Uterus (tissue), 4 donors: ENCODE measurements at places on chromosomes 3 and 15. TPM values are rescaled to one million over a fixed set of nuclear protein-coding genes. Genes with fewer than 3 reads are reported as not detected.

DNA sequence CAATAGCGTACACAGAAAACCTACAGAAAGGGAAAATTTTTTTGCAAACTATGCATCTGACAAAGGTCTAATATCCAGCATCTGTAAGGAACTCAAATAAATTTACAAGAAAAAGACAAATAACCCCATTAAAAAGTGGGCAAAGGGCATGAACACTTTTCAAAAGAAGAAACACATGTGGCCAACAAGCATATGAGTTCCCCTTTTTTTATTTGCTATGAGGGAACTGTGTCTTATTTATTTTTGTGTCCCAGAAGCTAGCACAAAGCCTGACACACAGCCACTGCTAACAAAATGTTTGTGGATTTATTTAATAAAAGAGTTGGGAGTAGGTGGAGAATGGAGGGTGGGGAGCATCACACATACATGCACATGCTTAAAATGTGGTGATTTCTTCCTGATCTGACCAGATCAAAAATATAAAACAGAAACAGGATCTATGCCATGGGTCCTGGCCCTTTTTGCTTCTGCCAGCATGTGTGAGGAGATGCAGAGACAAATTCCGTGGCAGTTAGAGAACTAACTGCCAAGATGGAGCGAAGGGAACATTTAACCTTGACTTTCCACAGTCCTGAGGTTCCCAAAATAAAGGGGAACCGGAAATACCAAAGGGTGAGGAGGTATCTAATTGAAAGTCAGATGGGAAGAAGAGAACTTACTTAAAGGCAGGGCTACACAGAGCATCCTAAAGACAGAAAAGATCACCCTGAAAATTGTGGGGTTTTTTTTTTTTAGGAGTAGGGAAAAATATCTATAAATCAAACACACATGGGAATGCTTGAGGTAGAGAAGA, at the start of gene TMEM202:
TMEM202 (plus strand) TSS at position 510 of the 793 bp plus-strand sequence; CDS start at position 532, 22 bp downstream.
- no peak within 1 kb of the TSS for H3K27ac ChIP-seq
- H3K4me1 ChIP-seq = no peaks in the 10 kb centered on the region
- no peak within 1 kb of the TSS for H3K4me3 ChIP-seq
- no peak for DNase-seq

Gene CNTN6
- total RNA-seq = 0.21 TPM

GRCh38 chr15:51782357-51782896, 31.0 kb downstream of the TMOD2 start:
- no peak overlapping the region for H3K4me3 ChIP-seq
- H3K27me3 ChIP-seq = no peaks in the 10 kb centered on the region
- no peak overlapping the region for H3K27ac ChIP-seq

GRCh38 chr15:68371160-68371559, 60.8 kb downstream of the ITGA11 start:
- H3K27me3 ChIP-seq = no peaks in the 10 kb centered on the region
- no peaks in the 10 kb centered on the region for H3K36me3 ChIP-seq
- H3K4me3 ChIP-seq = no peak overlapping the region
- H3K27ac ChIP-seq = peak overlapping the region; percentile 39

Gene ROPN1
- not detected for total RNA-seq

DNA sequence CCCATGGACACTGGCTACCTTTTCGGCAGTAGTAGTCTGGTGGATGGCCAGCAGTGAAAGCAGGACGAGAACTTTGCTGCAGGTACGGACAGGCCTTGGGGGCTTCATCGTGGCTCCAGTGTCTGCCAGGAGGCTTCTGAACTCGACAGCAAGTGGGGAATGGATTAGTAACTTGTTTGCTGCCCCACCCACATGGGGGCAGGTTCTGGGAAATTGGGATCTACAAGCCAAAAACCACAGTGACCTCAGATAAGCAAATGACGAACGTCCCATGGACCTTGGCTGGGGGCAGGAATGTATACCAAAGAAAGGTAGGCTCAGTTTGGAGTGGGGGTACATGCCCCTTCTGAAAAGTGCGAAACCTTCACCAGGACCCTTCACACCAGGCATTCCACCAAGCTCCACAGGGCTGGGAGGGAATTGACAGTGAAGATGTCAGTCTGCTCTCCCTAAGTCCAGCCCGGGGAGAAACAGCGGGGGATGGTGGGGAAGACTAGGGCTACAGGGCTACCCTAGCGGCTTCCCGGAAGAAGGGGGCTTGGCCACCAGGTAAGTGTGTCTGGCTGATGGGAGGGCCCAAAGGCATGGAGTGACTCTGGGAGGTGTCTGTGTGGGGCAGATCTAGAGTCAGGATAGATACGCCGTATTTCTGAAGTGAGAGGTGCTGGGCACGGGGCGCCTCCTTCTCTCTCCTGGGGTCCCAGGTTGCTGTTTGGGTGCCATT, at the start of gene ITIH4:
ITIH4 (minus strand) TSS at position 138 of the 724 bp plus-strand sequence; CDS start at position 108, 30 bp downstream.
- H3K27ac ChIP-seq = peak within 1 kb of the TSS; percentile 18
- H3K27me3 ChIP-seq = no peaks in the 10 kb centered on the region
- H3K4me1 ChIP-seq = no peaks in the 10 kb centered on the region
- no peak for DNase-seq

DNA sequence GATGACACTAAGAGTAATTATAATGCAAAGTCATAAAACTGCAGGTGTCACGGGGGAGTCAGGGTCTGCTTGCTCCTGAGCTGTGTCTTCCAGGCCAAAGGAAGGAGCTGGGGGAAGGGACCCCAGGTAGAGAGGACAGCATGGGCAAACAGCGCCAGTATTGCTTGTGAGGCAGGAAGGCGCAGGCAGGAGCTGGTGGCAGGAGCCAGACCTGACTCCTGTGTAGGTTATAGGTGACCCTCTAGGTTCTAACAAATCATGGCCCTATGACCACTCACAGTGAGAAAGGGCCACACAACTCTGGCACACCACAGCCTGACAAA, 1.9 kb downstream of the CISH start:
- no peak overlapping the region for H3K4me3 ChIP-seq
- no peak overlapping the region for H3K27ac ChIP-seq
- H3K27me3 ChIP-seq = no peaks in the 10 kb centered on the region
- H3K4me1 ChIP-seq = peaks cover 2% of the 10 kb centered on the region
- H3K36me3 ChIP-seq = no peaks in the 10 kb centered on the region

GRCh38 chr3:170056710-170057454, 19.1 kb downstream of the GPR160 start:
- H3K27ac ChIP-seq = no peak overlapping the region
- no peaks in the 10 kb centered on the region for H3K4me1 ChIP-seq
- H3K36me3 ChIP-seq = no peaks in the 10 kb centered on the region
- DNase-seq = no peak

DNA sequence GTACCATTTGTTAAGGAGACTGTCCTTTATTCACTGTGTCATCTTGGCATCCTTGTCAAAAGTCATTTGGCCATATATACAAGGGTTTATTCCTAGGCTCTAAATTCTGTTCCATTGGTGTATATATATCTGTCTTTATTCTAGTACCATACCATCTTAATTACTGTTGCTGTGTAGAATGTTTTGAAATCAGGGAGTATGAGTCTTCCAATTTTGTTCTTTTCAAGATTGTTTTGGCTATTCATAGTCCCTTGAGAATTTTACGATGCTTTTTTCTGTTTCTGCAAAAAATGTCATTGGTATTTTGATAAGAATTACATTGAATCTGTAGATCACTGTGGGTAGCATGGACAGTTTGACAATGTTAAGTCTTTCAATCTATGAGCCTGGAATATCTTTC, 28.7 kb downstream of the PFN2 start:
- no peak for DNase-seq
- H3K36me3 ChIP-seq = no peaks in the 10 kb centered on the region
- no peaks in the 10 kb centered on the region for H3K27me3 ChIP-seq
- H3K27ac ChIP-seq = no peak overlapping the region
- no peaks in the 10 kb centered on the region for H3K4me1 ChIP-seq

DNA sequence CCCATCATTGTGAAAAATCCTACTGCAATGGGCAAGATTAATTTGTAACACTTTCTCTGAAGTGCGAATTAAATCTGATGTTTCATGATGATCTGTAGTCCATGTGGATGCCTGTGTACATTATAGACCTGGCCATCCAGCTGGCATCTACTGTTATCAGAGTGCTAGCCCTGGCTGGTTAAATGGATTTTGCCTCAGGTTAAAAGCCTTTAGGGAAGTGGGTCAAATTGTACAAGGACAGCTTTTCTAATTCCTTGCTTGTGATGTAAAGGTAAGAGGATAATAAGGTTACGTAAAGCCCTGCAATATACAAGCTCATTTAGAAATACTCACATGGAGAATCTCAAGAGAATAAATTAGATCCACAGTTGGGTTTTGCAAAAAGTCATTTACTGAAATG, 138.2 kb downstream of the EPHA3 start:
- no peaks in the 10 kb centered on the region for H3K36me3 ChIP-seq
- no peak overlapping the region for H3K4me3 ChIP-seq
- H3K27ac ChIP-seq = no peak overlapping the region
- no peaks in the 10 kb centered on the region for H3K27me3 ChIP-seq
- no peak for DNase-seq

DNA sequence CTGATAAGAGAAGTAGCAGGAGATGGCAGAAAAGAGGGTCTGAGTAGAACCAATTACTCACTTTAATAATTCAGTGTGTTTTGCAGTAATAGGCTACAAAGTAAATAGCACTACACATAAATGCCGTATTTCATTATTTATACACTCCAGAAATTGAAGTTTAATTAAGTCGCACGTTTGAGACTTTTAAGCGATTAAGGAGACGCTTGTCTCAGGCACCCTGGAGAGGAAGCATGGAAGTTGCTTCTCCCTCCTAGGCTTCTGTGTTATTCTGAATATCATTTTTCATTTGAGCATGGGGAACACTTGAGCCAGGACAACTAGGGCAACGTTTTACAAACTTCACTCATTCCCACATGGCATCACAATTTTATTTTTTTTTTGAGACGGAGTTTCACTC, 12.2 kb downstream of the GXYLT2 start:
- H3K4me1 ChIP-seq = no peaks in the 10 kb centered on the region
- no peak overlapping the region for H3K4me3 ChIP-seq
- H3K27ac ChIP-seq = no peak overlapping the region
- H3K27me3 ChIP-seq = no peaks in the 10 kb centered on the region
- DNase-seq = no peak

GRCh38 chr3:133627789-133628188, 34.0 kb downstream of the TOPBP1 start:
- no peak for DNase-seq
- no peak overlapping the region for H3K4me3 ChIP-seq
- no peaks in the 10 kb centered on the region for H3K27me3 ChIP-seq
- no peak overlapping the region for H3K27ac ChIP-seq

DNA sequence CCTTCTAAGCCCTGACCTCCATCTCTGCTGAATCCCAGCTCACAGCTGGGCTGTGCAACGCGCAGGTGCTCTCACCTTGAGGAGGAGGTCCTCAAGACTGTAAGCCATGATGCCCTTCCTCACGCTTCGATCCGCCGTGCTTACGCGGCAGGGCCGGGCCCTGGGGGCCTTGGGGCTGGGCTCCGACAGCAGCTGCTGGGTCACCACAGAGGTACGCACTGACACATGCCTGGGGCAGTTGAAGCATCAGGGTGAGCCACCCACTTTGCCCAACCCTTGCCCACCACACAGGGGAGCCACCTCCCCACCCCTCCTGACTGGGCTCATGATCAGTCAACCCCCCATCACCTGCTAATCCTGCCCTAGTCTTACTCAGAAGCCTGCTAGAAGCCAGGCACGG, 3.1 kb downstream of the CIDEC start:
- H3K4me3 ChIP-seq = no peak overlapping the region
- no peaks in the 10 kb centered on the region for H3K4me1 ChIP-seq
- no peaks in the 10 kb centered on the region for H3K36me3 ChIP-seq
- H3K27ac ChIP-seq = no peak overlapping the region

GRCh38 chr3:42492508-42493080, 9.8 kb upstream of the VIPR1 start:
- H3K27me3 ChIP-seq = no peaks in the 10 kb centered on the region
- no peaks in the 10 kb centered on the region for H3K36me3 ChIP-seq

Gene FHIT
- total RNA-seq = 8.8 TPM

DNA sequence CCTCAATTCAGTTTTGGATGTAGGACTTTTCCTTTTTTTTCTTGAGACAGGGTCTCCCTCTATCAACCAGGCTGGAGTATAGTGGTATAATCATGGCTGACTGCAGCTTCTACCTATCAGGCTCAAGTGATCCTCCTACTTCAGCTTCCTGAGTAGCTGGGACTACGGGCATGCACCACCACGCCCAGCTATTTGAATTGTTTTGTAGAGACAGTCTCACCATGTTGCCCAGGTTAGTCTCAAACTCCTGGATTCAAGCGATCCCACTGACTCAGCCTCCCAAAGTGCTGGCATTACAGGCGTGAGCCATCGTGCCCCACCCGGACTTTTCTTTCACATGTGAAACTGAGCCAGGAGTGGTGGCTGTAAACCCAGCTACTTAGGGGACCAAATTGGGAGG, 3.5 kb downstream of the RNU5B-1 start:
- H3K27ac ChIP-seq = no peak overlapping the region
- H3K27me3 ChIP-seq = no peaks in the 10 kb centered on the region
- no peak for DNase-seq
- H3K36me3 ChIP-seq = no peaks in the 10 kb centered on the region
- no peak overlapping the region for H3K4me3 ChIP-seq
- H3K4me1 ChIP-seq = no peaks in the 10 kb centered on the region

Gene AAGAB
- total RNA-seq = 44.8 TPM

- H3K27me3 ChIP-seq = no peaks in the 10 kb centered on the region
- no peak overlapping the region for H3K27ac ChIP-seq
- H3K4me3 ChIP-seq = no peak overlapping the region
- no peaks in the 10 kb centered on the region for H3K36me3 ChIP-seq
Measured at GRCh38 chr3:25817107-25817506, 27.2 kb downstream of the OXSM start.

- H3K27ac ChIP-seq = peak overlapping the region; percentile 77
- DNase-seq = no peak
- no peak overlapping the region for H3K4me3 ChIP-seq
- no peaks in the 10 kb centered on the region for H3K36me3 ChIP-seq
- no peaks in the 10 kb centered on the region for H3K4me1 ChIP-seq
- H3K27me3 ChIP-seq = no peaks in the 10 kb centered on the region
Measured at GRCh38 chr15:39127151-39127790, 453.6 kb upstream of the THBS1 start.

Gene CADPS
- total RNA-seq = 0.82 TPM

GRCh38 chr3:173823911-173824460, 426.4 kb downstream of the NLGN1 start:
- H3K27me3 ChIP-seq = no peaks in the 10 kb centered on the region
- H3K27ac ChIP-seq = no peak overlapping the region
- no peak overlapping the region for H3K4me3 ChIP-seq
- H3K4me1 ChIP-seq = no peaks in the 10 kb centered on the region
- DNase-seq = no peak

Gene SH2D7
- not detected for total RNA-seq

DNA sequence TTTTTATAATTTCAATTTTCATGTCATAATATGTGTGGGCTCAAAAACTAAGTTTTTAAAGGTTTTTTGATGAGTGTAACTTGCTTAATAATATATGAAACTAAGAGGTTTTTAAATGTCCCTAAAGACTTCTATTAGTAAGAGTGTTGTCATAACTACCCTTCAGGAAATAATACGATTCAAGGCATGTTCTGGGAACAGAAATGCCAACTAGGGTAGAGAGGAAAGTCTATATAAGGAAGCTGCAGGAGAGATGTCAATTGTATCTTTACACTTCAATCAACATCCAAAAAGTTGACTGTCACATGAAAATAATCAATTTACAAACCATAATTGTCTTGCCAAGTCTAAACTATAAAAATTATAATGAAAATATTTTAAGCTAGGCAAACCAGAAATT, 76.3 kb downstream of the SMARCC1 start:
- H3K36me3 ChIP-seq = no peaks in the 10 kb centered on the region
- no peak overlapping the region for H3K27ac ChIP-seq
- H3K4me3 ChIP-seq = no peak overlapping the region
- no peaks in the 10 kb centered on the region for H3K27me3 ChIP-seq
- no peaks in the 10 kb centered on the region for H3K4me1 ChIP-seq

- H3K27ac ChIP-seq = no peak overlapping the region
- no peaks in the 10 kb centered on the region for H3K27me3 ChIP-seq
- DNase-seq = no peak
- no peaks in the 10 kb centered on the region for H3K36me3 ChIP-seq
Measured at GRCh38 chr15:94131875-94132274, 99.5 kb upstream of the MCTP2 start.
